ENCODE measurements at places on chromosomes 3 and 15.
A peak's percentile ranks its signal among the peaks of the same experiment; 100 is the strongest.

- peaks cover 16% of the 10 kb centered on the region for H3K4me1 ChIP-seq
- peaks cover 15% of the 10 kb centered on the region for H3K36me3 ChIP-seq
- no peak overlapping the region for H3K27ac ChIP-seq
- peaks cover 16% of the 10 kb centered on the region for H3K27me3 ChIP-seq
- DNase-seq, result no peak
Observed at GRCh38 chr3:11847607-11848006, 922 bp upstream of the TAMM41 start.

DNA sequence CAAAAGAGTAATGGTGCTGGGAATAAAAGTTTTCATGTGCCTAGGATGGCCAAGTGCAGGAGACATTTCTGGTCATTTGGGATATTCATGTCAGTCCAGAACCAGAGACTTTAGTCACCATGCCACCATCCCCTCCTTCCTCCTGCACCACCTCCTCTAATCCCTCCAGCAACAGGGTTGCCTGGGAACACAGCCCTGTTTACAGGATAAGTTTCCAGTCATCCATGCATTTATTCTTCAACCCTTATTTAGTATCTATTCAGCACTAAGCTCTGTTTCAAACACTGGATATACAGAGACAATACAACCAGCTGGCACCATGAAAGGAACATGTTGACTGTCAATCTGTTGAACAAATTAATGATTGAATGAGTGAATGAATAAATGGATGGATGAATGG lies 211.7 kb downstream of the CLSTN2 start:
- no peaks in the 10 kb centered on the region for H3K4me1 ChIP-seq
- H3K27ac ChIP-seq, result no peak overlapping the region
- no peaks in the 10 kb centered on the region for H3K36me3 ChIP-seq
- H3K27me3 ChIP-seq, result no peaks in the 10 kb centered on the region
- no peak overlapping the region for H3K4me3 ChIP-seq

DNA sequence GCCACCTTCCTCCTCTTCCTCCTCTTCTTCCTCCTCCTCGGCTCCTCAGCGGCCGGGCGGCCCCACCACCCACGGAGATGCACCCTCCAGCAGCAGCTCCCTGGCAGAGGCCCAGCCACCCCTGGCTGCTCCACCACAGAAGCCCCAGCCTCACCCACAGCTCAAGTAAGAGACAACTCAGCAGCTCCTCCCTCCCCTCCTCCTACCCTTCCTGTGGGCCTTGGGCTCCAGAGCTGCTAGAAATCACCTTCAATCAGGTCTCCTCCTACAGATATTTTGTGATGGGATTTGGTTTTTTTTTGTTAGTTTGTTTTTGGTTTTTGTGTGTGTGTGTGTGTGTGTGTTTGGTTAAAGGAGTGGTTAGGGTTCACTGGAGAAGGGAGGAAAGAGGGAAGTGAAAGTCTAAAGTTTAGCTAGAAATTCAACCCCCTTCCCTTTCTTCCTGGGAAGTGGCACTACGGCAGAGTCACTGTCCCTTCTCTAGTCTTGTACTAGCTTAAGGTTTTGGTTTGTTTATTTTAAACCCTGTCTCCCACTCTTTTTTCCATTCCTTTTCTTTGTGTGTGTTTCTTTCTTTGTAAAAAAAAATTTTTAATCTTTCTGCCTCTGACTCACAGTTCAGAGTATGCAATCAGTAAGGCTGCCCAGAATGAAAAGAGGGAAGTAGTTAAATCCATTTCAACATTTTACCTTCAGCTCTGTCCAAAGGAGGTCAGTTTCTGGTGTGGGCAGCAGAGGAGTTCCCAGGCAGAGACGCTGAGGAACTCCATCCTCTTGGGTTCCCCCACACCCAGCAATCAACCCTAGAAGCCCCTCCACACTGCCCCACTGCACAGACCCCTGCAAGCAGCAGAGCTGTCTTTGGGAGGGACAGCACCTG lies 29.0 kb upstream of the TIMP4 start:
- H3K27me3 ChIP-seq, result no peaks in the 10 kb centered on the region
- no peaks in the 10 kb centered on the region for H3K36me3 ChIP-seq
- peak overlapping the region; percentile 8 for H3K4me3 ChIP-seq
- peak; percentile 71 for DNase-seq
- peak overlapping the region; percentile 89 for H3K27ac ChIP-seq

- peaks cover 7% of the 10 kb centered on the region for H3K4me1 ChIP-seq
- DNase-seq, result no peak
- no peak overlapping the region for H3K4me3 ChIP-seq
- no peak overlapping the region for H3K27ac ChIP-seq
- H3K36me3 ChIP-seq, result 0 out of 2 replicates have a peak, but pooled peaks cover 7% of the 10 kb centered on the region
Observed at GRCh38 chr3:197226179-197226578, 72.2 kb downstream of the DLG1 start.

DNA sequence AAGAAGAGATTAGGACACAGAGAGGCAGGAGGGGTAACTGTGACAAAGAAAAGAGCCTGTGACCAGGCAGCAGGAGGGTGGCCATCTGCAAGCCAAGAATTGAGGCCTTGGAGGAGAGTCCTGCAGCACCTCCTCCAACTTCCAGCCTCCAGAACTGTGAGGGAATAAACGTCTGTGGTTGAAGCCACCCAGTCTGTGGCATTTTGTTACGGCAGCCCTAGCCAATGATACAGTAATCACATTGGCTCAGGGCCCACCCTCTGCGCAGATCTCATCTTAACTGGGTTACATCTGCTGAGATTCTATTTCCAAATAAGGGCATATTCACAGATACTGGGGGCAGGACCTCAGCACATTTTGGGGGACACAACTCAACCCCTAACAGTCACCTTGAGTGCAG lies 11.3 kb downstream of the SELENOS start:
- H3K27ac ChIP-seq, result no peak overlapping the region
- no peaks in the 10 kb centered on the region for H3K27me3 ChIP-seq
- 0 out of 2 replicates have a peak, but pooled peaks cover 2% of the 10 kb centered on the region for H3K36me3 ChIP-seq

DNA sequence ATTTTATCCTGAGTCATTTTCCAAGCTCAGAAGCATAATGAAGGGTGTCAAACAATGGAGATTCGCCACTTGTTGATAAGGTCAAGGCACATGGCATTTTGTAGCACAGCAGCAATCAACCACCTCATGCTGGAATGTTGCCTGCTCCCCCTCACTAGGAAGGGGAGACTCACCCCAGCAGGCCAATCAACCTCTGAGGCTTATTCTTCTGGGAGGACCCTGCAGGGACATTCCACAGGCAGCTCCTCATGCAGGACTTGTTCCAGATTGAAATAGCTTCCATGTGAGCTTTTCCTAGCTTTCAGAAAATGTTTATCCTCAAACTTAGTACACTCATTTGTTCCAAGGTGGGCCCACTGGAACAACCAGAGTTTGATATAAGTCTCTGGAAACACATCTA lies 77.6 kb downstream of the SSR3 start:
- H3K4me1 ChIP-seq, result no peaks in the 10 kb centered on the region
- H3K27ac ChIP-seq, result no peak overlapping the region
- H3K4me3 ChIP-seq, result no peak overlapping the region
- no peaks in the 10 kb centered on the region for H3K36me3 ChIP-seq

- H3K4me3 ChIP-seq, result no peak overlapping the region
- H3K27me3 ChIP-seq, result no peaks in the 10 kb centered on the region
- peaks cover 3% of the 10 kb centered on the region for H3K4me1 ChIP-seq
- H3K36me3 ChIP-seq, result no peaks in the 10 kb centered on the region
Observed at GRCh38 chr15:38707802-38708671, 143.4 kb upstream of the RASGRP1 start.

Data from PC-9 (cell line).